Right lobe of liver (tissue), 6 donors: ENCODE measurements at places on chromosomes 13 and 19. TPM values are rescaled to one million over a fixed set of nuclear protein-coding genes. Genes with fewer than 3 reads are reported as not detected.

DNA sequence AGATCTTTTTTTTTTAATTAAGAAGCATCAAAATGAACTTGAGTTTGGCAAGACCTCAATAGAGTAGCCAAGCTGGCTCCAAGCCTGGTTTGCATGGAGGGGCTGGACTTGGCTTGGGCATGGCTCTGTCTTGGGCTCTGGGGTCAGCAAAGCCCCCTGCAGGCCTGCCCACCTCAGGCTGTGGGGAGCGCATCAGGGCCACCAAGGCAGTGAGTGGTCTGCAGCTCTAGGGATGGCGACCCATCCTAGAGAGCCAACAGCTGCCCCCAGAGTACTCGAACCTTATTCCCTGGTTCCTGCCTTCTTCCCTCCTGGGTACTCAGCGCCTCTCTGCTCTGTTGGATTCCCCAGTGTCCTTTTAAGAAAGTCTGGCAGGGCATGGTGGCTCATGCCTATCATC is 5.4 kb upstream of the CHST8 start:
- no peak for DNase-seq

DNA sequence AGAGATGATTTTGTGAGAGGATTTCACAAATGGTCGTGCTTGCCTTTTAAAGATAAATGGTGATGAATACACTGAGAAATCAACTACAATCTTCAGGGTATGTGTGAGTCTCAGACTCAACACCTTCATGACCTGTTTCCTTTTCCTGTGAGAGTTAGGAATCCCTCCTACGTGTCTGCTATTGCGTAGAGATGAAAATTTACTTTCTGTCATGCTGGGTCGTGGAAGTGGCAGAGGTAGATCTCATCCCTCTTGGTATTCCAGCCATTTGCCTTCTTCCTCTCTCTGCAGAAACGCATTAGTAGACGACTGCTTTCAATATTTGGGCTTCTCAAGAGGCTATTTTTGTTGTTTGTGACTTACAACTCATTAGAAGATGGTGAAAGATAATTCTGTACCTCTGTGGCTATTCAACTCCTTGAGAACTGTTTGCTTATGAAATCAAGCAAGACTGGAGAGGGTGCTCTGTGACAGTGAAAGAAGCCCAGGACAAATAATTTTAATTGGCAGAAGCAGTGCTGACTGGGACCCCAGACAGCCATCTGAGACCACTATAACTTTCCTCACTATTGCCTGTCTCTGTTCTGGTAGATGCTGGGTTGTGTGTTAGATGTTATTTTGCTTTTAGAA is 233.1 kb downstream of the LACC1 start:
- no peak for DNase-seq

- DNase-seq, result no peak
Observed at GRCh38 chr19:35317464-35318043, 11.4 kb upstream of the CD22 start.

DNA sequence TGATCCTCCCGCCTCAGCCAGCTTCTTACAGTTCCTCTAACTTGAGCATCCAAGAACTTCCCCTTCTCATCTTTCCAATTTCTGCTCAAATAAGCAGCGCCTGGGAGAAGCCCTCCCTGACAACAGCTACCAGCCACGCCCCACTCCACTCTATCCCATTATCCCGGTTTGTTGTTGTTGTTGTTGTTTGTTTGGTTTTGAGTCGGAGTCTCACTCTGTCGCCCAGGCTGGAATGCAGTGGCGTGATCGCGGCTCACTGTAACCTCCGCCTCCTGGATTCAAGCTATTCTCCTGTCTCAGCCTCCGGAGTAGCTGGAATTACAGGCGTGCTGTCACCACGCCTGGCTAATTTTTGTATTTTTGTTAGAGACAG is 822 bp upstream of the PTPRS start:
- DNase-seq, result no peak

- peak; percentile 81 for DNase-seq
Observed at GRCh38 chr19:16143399-16144215, at the start of gene HSH2D. Gene HSH2D, plus strand, starts transcription at chr19:16143685. Its CDS starts 5,066 bp downstream, at chr19:16148751.

- no peak for DNase-seq
Observed at GRCh38 chr13:43983373-43983772, 103.7 kb downstream of the LACC1 start.

DNA sequence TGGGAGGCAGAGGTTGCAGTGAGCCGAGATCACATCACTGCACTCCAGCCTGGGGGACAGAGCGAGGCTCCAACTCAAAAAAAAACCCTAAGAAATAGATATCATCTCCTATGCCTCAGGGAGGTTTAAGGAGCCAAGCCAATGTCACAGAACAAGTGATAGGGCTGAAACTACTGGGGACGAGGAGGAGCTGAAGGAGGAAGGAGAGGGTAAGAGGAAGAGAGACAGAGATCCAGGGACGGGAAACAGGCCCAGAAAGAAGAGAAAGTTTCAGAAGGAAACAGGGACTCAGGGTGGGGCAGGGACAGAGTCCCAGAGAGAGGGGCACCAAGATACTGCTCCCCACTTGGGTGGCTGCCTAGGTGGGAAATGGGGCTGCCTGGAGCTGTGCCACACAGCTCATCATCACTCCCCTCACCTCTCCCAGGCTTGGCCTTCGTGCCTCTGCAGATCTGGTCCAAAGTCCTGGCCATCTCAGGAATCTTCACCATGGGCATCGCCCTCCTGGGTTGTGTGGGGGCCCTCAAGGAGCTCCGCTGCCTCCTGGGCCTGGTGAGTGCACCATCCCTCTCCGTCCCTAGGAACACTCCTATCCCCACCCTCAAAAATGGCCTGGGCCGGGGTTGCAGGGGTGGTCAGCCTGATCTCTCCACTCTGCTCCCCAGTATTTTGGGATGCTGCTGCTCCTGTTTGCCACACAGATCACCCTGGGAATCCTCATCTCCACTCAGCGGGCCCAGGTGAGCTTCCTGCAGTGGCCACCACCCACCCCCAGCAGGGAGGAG is 1.5 kb downstream of the CD37 start:
- DNase-seq, result no peak

DNA sequence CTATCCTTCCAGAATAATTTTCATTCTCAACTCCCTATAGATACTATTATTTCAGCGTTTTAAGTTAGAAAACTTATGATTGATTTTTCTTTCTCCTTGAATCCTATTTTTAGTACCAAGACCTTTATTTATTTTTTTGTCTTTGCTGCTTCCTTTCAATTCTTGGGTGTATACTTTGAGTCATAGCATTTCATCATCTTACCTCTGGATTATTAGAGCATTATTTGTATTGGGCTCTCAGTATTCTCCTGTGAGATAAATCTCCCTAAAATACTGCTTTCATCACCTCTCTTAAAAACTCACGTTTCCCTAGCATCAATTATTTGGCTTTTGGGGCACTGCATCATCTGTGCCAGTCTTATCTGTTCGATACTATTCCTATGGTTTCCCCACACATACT is 222.8 kb downstream of the POSTN start:
- no peak for DNase-seq

DNA sequence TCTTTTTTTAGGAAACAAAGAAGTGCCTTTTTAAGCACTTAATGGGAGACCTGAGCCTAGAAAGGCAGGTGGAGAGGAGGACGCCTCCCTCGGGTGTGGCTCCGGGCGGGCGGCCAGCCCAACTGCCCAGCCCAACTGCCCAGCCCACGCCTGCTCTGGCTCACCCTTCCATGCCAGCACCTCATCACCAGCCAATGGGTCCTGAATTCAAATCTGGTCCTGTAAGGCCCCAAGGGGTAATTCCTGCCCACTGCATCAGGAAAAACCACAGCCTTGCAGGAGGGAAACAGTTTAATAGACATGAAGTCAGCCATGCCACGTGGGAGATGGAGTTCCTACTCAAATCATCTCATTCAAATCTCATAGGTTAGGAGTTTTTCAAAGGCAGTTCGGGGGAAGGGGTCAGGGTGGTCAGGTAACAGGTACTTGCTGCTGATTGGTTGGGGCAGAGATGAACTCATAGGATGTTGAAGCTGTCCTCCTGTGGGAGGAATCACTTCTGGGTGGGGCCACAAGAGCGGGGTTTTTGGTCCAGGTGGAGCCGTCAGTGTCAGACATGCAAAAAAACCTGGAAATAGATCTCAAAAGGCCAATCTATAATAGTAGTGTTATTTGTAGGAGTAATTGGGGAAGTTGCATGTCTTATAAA is 64.9 kb downstream of the HSPH1 start:
- DNase-seq, result no peak

DNA sequence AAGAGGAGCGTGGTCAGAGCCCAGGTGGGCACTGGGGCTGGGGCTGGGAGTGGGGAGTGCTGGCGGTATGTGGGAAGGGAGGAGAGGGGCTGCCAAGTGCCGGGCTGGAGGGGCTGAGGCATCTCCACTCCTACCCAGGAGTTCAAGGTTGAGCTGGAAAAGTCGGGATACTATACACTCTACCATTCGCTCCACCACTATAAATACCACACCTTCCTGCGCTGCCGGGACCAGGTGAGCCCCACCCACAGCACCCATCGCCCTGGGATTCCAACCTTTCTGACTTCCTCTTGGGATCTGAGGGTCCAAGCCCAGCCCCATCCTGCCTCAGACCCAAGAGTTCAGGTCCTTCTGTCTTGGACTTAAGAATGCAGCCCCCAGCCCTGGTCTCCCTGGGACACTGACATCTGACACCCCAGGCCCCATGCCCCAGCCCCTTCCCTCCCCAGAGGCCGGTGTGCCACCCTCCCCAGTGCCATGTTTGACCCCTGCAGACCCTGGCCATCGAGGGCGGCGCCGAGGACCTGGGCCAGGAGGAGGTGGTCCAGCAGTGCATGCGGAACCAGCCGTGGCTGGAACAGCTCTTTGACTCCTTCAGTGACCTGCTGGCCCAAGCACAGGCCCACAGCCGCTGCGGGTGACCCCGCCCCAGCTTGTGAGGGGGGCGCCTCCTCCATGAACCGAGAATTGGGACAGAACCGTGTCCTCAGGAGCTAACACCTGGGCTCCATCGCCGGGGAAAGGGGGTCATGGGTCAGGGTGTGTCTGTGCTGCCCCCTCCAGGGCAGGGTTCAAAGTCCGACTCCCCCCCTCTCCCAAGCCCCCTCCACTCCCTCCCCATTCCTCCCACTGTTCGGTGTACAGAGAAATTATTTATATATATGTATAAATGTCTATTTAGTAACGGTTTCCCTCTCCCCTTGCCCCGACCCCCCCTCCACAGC is 14.7 kb downstream of the RRAS start:
- no peak for DNase-seq

DNA sequence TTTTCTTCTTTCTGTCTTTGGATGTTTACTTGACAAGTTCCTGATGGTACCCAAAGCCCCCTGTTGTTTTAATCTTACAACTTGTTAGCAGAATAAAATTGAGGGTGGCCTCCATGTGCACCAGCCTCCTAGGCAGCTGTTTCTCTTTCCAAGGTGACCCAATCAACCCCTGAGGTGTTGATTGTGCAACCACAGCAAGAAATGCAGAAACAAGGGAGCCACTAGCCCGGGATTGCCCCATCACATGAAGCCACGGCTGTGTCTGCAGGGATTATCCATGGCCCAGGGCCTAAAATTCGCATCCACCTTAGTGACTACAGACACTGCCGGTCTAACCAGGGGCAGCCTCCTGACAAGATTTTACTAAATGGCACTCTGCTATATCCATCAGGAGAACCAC is 14.4 kb downstream of the CEACAM4 start:
- DNase-seq, result no peak

DNA sequence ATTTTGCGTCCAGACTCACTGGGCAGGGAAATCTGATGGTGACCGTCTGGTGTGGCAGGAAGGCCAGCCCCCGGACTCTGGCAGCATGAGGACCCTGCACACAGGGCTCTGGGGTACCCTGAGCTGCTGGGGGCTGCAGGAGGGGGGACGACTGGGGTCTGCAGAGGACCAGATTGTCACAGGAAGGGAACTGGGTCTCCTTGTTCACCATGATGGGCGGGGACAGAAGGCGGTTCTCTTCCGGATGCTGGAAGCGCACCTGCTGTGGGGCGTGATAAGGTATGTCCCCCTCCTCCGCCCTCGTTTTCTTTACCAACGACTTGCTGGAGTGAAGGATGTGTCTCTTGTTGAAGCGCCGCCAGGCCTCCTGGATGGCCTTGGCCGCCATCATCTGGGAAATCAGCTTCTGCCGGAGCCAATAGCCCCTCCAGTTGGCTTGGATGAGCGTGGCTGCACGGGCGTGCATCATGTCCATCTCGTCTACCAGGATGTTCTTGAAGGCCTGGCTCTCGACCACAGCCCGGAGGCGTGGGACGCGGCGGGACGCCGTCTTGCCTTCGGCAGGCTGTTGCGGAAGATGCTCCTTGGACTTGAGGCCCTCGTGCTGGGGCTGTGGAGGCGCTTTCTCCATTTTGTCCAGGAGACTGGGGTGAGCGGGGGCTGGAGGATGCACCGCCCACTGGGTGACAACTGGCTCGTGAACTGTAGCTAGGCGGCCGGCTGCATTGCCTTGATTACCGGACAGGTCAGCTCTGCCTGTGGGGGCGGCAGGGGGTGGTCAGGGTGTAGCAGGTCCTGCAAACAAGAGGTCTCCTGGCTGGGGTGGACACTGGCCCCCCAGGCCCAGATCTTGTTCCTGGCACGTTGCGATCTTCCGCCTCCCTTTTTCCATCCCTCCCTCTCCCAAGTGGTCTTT is 7.2 kb downstream of the IQCN start:
- no peak for DNase-seq

GRCh38 chr19:6298413-6298812 is 18.6 kb upstream of the MLLT1 start:
- no peak for DNase-seq

GRCh38 chr19:31841755-31842154 is 492.5 kb upstream of the TSHZ3 start:
- no peak for DNase-seq

GRCh38 chr13:75418997-75419396 is 63.0 kb downstream of the TBC1D4 start:
- DNase-seq, result no peak

GRCh38 chr19:54707962-54708361 is 16.3 kb upstream of the KIR3DL3 start:
- no peak for DNase-seq

- DNase-seq, result peak; percentile 64
Observed at GRCh38 chr13:102440259-102440936, 38.5 kb upstream of the FGF14 start.

GRCh38 chr19:6213266-6213595 is 66.5 kb downstream of the MLLT1 start:
- no peak for DNase-seq

DNA sequence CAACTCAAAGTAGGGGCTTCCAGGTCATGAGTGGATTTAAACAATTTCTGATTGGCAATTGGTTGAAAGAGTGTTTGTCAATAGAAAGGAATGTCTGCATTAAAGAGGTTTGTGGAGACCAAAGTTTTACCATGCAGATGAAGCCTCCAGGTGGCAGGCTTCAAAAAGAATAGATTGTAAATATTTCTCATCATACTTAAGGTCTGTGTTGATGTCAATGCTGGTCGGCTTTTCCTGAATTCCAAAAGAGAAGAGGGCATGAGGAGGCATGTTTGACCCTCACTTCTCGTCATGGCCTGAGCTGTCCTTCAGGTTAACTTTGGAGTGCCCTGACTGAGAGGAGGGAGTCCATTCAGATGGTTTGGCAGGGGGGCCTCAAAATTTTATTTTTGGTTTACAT is 125.4 kb upstream of the RFC3 start:
- no peak for DNase-seq

The SYNE4 gene
- total RNA-seq, result 7.4 TPM

The UPF1 gene
- 36.2 TPM for total RNA-seq

The PRR20C gene
- total RNA-seq, result not detected

The CADM4 gene
- total RNA-seq, result 4.3 TPM

The ZNF550 gene
- 3.8 TPM for total RNA-seq

The FSD1 gene
- total RNA-seq, result 0.58 TPM
